ENCODE measurements at places on chromosomes 5 and 9.

- DNase-seq: no peak
Observed at GRCh38 chr5:179840321-179840720, 18.3 kb downstream of the MRNIP start.

GRCh38 chr5:95721582-95722295, 9.4 kb upstream of the RHOBTB3 start:
- DNase-seq: no peak

- no peak for DNase-seq
Observed at GRCh38 chr9:127923046-127923445, 6.2 kb upstream of the ST6GALNAC4 start.

DNA sequence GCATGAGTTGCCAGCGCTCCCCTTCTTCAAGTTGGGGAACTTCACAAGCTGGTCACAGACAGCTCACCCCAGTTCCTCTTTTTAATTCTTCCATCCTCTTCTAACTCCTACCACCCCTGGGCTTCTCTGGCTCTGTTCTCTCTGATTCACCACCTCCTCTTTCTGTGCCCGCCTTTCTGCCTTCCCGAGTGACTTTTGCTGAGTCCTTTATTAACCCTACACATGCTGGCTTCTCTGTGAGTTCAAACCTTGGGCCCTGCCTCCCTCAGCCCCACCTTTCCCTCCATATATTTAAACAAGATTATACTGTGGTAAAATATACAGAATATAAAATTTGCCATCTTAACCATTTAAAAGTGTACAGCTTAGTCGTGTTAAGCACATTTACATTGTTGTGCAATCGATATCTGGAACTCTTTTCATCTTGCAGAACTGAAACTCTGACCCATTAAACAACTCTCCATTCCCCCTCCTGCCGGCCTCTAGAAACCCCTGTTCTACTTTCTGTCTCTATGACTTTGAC, 32.0 kb downstream of the SLC46A2 start:
- DNase-seq: no peak

- DNase-seq: no peak
Observed at GRCh38 chr5:113039229-113039933, 62.8 kb downstream of the DCP2 start.

DNA sequence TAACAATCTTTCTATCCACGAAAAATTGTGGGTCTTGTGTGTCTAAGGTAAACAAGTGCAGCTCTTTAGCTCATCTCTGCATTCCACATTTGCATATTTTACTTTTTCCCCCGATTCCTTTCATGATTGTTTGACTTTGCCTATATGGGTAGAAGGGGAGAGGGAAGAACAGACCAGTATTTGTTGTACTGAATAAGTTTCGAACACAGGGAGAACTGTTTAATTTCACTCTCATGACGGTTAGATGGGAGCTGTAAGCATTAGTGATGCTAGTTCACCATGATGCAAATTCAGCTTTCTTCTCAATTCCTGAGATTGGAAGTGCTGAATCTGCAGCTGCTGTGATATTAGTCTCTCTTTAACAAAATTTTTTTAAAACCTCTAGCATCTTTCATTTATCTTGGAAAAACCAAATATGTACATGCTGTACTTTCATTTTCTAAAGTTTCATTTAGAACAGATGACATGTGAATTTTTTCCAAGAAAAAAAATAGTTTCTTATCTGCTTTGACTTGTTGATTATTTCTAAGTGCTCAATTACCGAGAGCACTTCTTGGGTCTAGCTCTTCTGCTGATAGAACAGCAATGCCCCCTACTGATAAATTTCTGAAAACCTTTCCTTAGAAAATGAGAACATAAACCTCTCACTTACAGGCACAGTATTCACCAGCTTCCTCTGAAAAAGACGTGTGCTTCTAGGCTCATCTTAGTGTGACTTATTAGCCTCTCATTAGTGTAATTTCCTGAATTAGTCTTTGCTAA, 149.5 kb downstream of the BAAT start:
- DNase-seq: peak; percentile 15

- no peak for DNase-seq
Observed at GRCh38 chr5:158233735-158234322, 374.9 kb upstream of the CLINT1 start.

GRCh38 chr5:72511366-72511765, 4.2 kb upstream of the ZNF366 start:
- no peak for DNase-seq

DNA sequence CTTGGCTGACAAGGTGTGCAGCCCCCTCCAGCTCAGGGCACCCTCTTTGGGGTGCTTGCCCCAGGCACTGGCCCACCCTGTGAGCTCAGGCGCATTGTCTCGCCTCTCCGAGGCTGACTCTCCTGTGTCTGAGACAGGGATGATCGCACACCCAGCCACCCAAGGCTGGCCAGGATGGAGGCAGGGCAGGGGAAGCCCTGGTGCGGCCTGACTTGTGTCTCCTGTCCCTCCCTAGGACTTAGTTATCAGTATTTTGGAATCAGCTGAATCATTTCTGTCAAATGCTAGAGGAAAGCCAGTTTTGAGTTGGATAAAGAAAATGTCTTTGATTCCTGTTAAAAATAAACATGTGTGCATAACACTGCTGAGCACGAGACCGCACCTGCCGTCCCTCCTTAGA, 2.5 kb upstream of the DBH start:
- no peak for DNase-seq

DNA sequence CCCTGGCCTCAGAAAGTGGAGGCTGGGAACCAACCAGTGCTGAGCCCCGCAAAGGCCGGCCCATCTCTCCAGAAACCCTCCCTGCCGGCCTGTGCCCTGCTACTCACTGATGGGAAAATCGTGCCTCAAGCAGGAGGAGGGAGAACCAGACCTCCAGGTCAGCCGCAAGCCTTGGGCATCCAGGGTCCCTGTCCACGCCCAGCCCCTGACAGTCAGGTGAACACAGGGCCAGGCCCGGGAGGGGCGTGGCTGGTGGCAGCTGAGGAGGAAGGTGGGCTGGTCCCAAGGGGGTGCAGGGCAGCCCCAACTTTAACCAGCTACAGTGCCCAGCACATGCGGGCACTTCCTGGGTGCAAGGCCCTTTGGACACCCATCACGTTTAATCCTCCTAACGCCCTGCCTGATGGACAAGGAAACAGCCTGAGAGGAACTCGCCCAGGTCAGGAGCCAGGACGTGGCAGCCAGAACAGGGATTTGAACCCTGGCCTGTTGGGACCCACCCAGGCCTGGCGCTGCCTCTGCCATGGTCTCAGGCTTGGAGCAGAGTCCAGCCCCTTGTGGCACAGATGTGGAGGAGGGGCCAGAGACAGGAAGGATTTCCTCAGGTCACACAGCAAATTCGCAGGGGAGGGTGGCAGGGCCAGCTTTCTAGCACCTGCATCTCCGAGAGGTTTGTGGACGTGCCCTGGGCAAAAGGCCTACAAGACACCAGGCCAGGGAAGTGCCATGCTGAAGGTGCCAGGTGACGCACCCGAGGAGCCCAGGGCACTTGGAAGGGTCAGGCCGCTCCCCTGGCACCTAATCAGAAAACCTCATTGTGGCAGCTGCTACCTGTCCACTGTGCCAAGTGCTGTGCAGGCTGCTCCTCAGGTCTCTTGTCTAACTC, 4.5 kb downstream of the RALGDS start:
- no peak for DNase-seq

DNA sequence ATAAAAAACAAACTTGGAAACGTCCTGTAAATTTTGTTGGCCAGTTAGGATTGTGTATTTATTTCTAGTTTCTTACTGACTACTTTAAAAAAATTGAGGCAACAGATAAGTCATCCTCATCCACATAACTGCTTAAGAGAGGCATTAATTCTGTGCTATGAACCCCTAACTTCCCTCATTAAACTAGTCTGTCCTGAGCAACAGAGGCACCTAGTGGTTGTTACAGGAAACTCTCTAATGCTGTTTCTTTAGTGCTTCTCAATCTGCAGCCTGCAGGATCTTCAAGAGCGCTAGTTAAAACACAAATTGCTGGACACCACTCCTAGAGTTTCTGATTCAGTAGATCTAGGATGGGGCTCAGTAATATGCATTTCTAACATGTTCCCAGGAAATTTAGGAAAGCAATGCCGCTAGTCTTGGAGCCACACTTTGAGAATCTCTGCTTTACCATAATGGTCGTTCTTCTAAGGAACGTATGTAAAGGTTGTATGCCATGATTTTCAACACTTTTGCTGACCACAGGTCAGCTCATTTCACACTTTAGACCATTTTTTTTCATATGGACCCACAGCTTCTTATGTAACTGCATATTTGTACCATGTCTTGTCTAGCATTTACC, 410.1 kb upstream of the SMARCA2 start:
- DNase-seq: peak; percentile 21

- no peak for DNase-seq
Observed at GRCh38 chr5:19172926-19173470, 815.0 kb downstream of the CDH18 start.

DNA sequence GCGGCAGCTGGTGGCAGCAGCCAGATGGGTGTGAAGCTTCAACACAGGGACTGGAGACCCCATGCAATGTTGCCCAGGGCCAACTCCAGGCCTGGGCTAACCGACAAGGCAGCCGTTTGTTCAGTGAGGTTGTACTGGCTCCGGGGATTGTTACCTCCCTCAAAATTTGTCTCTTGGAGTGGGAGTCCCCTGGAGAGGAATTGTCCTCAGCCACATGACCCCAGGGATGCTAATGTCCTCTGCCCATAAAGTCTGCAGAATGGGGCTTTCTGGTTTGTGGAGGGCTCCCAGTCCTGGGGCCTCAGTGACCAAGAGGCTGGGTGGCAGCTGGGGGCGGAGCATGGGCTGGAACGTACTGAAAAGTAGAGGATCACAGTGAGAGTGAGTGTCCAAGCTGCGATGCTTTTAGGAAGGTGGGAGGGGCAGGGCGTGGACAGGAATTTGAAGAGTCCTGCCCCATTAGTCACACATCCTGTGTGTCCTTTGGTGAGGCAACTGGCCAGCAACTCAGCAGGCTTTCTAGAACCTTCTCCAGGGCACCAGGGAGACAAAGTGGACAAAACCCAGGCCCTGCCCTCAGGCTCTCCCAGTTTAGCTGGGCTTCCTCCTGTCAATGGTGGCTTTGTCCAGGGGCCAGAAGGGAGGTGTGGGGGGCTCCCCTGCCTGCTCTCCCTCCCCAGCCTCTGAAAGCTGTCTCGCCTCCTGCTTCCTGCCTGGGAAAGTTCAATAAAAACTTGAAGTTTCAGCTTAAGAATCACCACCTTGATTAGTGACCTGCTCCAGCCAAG, 114.0 kb downstream of the NSG2 start:
- DNase-seq: no peak

GRCh38 chr5:175582697-175583096, 75.2 kb upstream of the HRH2 start:
- peak; percentile 55 for DNase-seq

DNA sequence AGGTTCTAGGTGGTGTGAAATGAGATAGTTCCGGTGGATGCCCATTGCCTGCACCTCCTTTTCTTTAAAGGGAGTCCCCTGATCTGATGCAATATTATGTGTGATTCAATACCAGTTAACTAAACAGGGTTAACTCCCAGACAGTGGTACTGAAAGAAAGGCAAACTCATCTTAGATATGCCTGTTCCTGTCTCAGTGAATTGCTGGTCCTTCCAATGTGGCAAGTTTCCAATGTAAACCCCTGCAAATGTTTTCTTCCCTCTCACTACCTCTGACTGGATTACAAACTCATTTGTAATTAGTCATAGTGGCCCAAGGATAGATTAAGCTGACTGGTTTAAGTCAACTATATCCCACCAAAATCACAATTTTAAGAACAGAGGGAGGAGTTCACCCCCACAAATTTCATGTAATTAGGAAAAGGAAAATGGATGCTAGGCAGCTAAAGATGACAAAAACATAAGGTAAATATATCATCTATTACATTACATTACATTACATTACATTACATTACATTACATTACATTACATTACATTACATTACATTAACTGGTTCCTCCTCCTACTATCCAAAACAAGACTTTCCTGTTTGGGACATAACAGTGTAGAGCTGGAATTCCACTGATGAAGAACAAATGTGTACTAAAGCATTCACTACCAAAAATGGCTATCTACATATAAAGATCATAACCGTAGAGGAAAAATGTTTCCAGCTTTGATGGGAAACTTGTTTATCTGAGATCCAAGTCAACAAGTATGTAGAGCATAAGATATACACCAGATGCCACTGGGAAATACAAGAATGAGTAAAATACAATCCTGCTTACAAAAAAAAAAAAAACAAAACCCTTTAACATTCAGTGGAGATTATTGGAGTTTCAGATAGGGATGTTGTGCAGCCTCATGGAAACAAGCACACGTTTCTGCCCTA, 121.5 kb upstream of the SNX2 start:
- DNase-seq: no peak

- DNase-seq: no peak
Observed at GRCh38 chr9:91023741-91024140, 222.1 kb downstream of the SYK start.

DNA sequence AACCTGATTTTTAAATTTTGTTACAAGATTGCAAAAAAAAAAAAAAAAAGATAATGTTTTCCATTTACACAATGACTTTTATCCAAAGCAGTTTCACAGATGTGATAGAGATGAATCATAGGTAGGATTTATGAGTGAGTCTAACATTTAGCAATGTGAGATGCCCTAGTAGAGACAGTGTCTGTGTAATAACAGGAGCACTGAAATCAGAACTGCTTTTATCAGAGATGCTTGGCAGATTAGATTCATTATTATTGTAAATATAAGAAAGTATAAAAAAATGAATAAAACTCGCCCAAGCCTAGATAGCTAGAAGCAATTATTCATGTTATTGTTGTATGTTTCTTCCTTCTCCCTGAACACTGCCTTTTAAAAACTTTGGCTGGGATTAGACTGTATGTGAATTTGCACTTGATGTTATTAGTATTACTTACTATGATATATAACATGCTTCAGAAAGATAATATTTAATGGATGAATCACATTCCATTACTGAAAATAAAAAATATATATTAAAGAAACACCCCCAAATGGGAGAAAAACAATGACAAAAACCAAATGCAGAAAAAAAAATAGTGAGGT, 567.3 kb upstream of the KLF4 start:
- DNase-seq: no peak

GRCh38 chr5:165665735-165666400, 2160.4 kb downstream of the MAT2B start:
- DNase-seq: no peak

DNA sequence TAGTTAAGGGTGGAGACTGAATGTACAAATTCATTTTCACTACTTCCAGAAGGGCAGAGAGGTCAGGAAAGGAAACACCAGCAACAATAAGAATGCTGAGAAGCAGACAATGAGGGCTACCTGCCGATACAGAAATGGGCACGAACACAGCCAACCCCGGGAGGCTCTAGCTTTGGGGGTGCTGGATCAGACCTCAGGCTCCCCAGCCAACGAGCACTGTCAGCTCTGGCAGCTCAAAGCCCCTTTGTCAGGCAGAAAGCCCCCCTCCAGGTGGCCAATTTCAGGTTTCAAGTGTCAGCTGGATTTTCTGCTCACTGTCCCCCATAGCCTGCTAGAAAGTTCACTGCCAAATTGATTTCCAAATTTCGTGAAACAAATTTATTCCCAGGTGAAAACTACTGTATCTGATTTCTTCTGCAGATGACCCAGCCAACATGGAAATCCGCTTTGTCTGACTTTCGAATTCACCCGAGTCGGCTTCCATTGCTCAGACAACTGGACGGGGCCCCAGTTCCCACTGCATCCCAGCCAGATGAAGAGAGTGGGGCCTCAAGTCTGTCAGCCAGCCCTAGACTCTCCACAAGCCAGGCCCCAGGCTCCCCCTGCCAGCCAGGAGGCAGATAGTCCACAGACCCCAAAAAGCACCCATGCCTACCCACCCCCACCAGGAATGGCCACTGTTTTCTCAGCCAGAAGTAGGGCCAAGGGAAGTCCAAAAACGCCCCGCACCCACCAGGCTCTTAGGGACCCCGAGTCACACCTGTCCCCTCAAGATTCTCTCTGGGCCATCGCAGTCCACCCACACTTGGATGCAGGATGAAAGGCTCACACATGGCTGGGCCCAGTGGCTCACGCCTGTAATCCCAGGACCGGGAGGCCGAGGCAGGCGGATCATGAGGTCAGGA, 96.5 kb upstream of the PHYKPL start:
- DNase-seq: no peak
